ENCODE measurements at places on chromosomes 16 and 17.
A peak's percentile ranks its signal among the peaks of the same experiment; 100 is the strongest.

GRCh38 chr17:78378225-78379130 is at the start of gene PGS1:
PGS1 (plus strand) TSS chr17:78378649; CDS start chr17:78378666, 17 bp downstream.
- DNase-seq: peak; percentile 64

- DNase-seq: no peak
Observed at GRCh38 chr16:25007284-25007984, 7.7 kb downstream of the ARHGAP17 start.

GRCh38 chr16:77937473-77938149 is 84.7 kb upstream of the CLEC3A start:
- DNase-seq: no peak

GRCh38 chr17:45364531-45365390 is 47.9 kb upstream of the MAP3K14 start:
- no peak for DNase-seq

DNA sequence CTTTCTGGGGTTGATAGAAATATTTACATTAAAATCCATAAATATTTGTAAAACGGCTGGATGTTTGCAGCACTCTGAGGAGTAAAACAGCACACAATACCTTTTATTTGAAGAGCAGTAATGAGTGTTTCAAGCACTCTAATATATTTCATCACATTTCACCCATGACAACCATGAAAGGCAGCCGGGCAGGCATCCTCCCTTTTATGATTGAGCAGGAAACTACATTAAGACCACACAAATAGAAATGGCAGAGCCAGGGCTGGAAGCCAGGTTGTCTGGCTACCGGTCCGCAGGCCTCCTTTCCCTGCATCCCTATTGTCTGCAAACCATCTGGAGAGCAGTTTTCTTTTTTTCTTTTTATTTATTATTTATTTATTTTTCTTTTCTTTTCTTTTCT is 23.1 kb upstream of the GPRC5C start:
- no peak for DNase-seq
